ENCODE measurements at places on chromosomes 13 and 19.

GRCh38 chr13:21048901-21049698 lies 12.3 kb downstream of the LATS2 start:
- DNase-seq, result no peak

GRCh38 chr19:55958356-55958755 lies 10.7 kb downstream of the NLRP8 start:
- no peak for DNase-seq

GRCh38 chr13:48410199-48410598 lies 2.7 kb downstream of the LPAR6 start:
- no peak for DNase-seq

DNA sequence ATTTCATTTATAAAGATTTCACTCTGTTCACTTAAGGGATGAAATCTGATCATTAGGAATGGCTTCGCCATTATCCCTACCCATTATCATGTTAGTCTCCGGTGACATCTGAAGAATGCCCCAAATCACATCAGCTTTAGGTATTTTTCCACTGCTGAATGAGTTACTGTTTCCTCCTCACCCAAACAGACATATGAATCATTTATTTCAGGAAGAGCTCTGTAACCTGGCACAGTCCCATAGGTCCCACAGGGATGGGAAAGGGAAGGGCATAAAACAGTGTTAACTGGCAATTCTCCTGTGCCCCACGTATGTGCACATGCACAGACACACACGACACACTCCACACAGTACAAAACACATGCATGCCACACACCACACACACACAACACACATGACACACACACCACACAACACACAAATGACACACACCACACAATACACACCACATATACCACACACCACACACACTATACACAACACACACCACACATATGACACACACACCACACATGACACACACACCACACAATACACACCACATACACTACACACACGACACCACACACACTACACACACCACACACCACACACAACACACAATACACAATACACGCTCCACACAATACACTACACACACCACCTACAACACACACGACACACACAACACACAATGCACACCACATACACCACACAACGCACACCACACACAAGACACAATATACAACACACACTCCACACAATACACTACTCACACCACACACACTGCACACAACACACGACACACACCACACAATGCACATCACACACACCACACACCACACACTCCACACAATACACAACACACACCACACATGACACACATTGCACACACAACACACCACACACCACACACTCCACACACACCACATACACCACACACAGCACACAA lies 15.4 kb downstream of the TMEM255B start:
- DNase-seq, result no peak

DNA sequence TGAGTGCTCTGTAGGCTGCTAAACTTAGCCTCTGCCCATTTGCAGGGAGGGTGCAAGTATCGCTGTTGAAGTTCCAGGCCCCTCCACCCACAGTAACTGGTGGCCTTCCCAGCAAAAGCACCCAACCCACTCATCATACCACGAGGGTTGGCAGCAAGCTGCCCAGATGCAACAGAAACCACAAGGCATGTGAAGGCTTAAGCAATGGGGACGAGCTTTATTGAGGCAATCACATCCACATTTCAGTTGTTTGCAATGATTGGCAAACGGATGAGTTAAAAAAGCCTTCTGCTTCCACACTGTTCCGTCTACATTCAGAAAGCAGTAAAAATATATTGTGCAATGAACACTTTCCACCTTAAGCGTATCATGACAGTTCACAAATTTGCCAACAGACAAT lies 10.3 kb downstream of the GJB6 start:
- no peak for DNase-seq

DNA sequence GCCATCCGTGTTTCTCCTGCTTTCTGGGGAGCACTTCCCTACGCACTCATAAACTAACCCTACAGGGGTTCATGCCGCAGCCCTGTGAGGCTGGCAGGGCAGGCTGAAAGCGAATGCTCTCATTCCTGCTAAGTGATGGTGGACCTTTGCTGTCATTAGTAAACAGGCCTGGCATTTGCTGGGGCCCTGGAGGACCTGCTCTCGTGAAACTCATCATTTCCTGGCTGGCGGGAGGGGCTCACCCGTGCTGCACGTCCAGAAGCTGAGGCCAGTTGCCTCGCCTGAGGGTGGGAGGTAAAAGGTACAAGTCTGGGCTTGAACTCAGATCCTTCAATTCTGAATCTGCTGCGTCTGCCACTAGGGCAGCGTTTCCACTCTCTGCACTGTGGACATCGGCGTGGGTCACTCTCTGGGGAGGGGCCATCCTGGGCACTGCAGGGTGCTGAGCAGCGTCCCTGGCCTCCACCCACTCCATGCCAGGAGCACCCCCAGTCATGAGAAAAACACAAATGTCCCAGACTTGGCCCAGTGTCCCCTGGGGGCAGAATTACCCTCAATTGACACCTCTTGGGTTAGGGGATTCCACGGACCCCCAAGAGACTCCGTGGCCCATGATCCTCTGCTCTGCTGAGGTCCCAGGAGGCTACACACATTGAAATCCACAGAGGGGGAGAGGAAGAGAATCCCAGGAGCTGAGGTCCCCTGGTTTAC lies 7.0 kb downstream of the MOB3A start:
- DNase-seq, result no peak

GRCh38 chr13:49412749-49413148 lies 31.1 kb downstream of the CAB39L start:
- no peak for DNase-seq

DNA sequence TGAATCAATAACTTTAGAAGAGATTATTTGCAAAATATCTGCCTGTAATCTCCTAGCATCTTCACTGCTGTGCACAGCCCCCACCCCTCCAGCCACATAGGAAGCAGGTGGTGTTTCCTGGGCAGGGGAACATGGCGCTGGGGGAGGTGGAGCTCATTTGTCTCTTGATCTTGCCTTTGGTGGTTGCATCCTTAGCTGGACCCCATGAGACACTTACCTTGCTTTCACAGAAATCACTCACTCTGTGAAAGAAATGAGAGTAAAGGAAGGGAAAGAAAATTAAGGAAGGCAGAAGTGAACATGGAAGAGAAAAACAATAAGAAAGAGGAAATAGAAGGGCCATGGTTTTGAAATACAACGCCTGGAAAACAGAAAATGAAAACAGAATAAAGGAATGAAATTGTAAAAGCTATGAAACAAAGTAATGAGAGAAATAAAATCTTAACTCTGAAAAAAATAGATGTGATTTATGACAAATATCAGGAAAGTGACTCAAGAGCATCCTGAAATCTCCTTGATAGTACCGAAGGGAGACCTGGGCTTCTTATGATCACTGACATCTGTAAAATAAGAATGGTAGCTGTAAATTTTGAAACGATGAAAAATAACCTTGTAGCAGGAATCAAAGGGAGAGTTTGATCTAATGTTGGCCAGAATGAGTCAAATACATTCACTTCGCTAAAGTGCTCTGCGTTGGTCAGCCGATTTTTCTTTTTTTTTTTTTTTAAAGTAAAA lies 17.2 kb upstream of the RNASEH2B start:
- DNase-seq, result peak; percentile 39

- DNase-seq, result no peak
Measured at GRCh38 chr19:49869009-49869483, 1.7 kb upstream of the PNKP start.

DNA sequence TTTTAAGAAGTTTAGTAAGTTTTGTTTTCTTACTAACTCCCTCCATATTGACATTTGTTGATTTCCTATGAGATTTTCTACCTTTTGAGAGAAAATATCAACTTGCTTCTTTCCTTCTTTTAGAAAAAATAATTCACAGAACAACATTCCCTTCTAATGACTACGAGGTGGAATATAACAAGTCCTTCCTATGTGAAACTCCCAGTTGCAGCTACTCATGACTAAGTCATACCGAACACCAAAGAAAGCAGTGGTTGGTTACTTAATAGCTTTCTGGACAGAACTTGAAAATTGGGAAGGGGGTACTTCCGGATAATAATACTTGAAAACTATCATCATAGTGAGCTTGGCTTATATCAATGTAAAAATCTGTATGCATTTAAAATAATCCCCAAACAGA lies 144.8 kb downstream of the DACH1 start:
- DNase-seq, result no peak

DNA sequence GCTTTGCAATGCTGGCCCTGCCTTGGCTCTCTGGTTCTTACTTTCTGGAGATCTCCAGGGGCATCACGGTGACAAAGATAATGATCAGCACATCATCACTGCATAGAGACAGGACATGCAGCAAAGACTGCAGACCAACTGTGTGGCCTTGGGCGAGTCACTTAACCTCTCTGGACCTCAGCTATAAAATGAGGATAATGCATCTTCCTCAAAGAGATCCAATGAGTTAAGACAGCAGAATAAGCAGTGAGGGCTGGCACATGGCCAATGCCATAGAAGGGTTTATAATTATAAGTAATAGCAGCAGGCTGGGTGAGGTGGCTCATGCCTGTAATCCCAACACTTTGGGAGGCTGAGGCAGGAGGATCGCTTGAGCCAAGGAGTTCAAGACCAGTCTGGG lies 2.4 kb downstream of the MAG start:
- DNase-seq, result no peak

GRCh38 chr13:101955764-101956163 lies 446.1 kb downstream of the FGF14 start:
- no peak for DNase-seq

DNA sequence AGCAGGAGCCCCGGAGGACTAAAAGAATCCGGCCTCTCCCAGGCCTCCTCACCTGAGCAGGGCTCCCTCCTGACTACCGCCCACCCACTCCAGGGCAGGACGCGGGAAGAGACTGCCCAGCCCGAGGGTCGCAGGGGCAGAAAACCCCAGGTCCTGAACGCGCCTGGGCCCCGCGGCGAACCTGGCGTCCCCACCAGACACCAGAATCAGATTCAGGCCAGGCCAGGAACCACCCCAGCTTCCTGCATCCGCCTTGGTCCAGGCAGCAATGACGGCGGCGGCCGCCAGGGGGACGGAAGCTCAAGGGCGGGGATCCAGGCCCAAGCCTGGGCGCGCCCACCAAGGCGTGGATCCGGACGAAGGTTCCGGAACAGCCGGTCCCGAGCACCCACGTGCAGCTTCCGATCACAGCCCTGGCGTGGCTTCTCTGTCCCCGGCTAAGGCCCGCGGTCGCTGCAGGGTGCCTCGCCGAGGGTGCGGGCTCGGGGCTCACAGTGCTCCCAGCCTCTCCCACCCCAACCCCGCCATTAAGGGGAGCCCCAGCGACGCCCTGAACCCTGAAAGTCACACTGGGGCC lies 3.6 kb downstream of the LGALS7 start:
- peak; percentile 89 for DNase-seq

DNA sequence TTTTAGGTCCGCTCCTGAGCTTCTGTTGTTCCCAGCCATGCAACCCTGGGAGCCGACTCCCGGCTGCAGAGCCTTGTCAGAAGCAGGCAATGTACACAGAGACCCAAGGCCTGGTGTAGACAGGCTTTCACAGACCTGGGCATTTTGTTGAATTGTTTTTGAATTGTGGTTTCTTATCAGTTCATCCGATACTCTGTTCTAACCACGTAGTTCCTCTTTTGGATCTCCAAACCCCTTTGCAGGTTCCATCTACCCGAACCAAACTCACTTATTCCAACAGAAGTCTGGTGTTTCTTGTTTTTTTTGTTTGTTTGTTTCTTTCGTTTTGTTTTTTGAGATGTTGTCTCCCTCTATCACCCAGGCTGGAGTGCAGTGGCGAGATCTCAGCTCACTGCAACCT lies 6.3 kb upstream of the NLRP2 start:
- no peak for DNase-seq
